Body of pancreas (tissue), 4 donors: ENCODE measurements at places on chromosomes 11 and 22. TPM values are rescaled to one million over a fixed set of nuclear protein-coding genes. Genes with fewer than 3 reads are reported as not detected.

DNA sequence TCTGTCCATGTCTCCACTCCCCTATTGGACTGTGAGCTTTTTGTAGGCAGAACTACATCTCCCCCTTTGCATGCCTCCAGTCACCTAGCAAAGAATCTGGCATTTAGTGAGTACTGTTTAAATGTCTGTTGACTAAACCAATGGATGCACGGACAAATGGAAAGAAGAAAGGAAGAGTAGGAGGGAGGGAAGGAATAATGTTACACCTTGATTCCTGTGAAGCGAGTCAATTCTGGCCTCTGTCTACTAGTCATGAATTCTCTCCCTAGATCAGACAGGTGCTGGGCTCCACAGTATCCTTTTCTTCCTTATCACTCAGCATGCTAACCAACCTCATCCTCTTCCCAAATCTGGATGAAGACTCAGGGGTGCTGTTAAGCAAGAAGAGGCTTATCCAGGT is 33.6 kb downstream of the GALNT18 start:
- DNase-seq: no peak
- no peak overlapping the region for H3K4me3 ChIP-seq
- no peaks in the 10 kb centered on the region for H3K27me3 ChIP-seq

DNA sequence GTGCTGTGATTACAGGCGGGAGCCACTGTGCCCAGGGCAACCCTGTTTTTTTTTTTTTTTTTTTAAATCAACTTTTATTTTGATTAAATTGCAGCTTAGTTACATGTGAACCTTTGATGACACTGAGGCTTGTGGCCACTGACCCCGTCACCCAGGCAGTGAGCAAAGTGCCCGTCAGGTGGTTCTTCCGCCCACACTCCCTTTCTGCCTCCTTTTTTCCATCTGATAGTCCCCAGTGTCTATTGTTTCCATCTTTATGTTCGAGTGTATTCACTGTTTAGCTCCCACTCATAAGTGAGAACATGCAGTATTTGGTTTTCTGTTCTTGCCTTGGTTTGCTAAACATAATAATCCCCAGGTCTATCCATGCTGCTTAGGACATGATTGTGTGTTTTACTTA is 110.9 kb upstream of the GRK3 start:
- H3K27me3 ChIP-seq: no peaks in the 10 kb centered on the region
- no peaks in the 10 kb centered on the region for H3K36me3 ChIP-seq
- no peak for DNase-seq
- H3K4me1 ChIP-seq: peaks cover 37% of the 10 kb centered on the region

DNA sequence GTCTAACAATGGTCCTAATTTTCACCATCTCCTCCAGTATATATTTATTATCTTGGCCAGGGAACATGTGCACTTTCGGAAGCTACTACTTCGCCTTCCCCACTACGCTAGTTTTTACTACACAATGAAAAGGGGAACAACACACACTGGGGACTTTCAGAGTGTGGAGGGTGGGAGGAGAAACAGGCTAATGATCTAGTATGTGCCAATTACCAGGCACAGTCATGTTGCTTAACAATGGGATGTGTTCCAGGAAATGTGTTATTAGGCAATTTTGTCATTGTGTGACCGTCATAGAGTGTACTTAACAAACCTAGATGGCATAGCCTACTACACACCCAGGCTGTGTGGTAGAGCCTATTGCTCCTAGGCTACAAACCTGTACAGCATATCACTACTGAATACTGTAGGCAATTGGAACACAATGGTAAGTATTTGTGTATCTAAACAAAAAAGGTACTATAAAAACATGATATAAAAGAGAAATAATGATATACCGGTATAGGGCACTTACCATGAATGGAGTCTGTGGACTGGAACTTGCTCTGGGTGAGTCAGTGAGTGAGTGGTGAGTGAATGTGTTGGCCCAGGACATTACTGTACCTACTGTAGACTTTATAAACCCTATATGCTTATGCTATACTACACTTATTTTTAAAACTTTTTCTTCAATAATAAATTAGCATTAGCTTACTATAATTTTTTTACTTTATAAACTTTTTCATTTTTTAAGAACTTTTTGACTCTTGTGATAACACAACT is 20.1 kb upstream of the CUL5 start:
- H3K4me3 ChIP-seq: no peak overlapping the region
- H3K4me1 ChIP-seq: no peaks in the 10 kb centered on the region
- DNase-seq: no peak
- H3K27ac ChIP-seq: no peak overlapping the region
- H3K36me3 ChIP-seq: no peaks in the 10 kb centered on the region

DNA sequence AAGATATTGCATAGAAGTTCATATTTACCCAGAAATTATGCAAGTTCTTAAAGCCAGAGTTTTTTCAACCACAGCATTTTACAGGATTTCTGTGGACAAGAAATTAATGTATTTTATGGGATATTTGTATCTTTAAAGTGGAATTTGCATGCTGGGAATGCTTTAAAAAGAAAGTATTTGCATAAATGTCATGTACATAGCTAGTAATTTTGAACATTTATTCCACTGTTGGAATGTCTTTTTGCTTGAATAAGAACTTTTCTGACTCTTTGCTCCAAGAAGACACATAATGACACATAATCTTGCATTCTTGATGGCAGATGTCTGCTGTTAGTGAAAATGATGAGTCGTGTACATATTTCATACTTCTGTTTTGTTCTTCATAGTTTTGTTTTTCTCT is 66.6 kb downstream of the ATXN10 start:
- no peak for DNase-seq
- H3K4me1 ChIP-seq: peaks cover 5% of the 10 kb centered on the region
- H3K36me3 ChIP-seq: peaks cover 5% of the 10 kb centered on the region
- H3K27me3 ChIP-seq: no peaks in the 10 kb centered on the region

DNA sequence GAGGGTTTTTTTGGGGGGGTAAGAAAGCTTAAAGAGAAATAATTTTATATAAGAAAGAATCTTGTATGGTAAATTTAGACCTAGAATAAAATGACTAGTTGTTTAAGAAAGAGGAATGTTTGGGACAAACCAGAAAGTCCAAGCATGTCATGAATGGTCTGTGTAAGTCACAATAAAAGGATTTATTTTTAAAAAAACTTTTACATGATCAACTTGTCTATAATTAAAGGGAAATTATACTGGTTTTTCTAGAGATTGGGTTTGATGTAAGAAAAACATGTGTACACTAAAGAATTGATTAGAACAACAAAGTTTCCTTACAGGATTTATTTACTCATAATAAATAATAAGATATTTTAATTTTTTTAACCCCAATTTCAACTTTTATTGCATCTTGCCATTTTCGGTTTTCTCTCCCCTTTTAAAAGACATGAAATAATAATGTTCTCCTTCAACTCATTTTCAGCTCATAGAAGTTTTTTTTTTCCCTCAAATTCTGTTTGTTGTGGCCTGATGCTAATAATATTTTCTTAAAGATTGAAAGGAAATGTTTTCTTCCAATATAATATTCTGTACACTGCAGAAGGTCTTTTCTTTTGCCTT is 35.4 kb upstream of the INCENP start:
- H3K4me3 ChIP-seq: no peak overlapping the region
- no peaks in the 10 kb centered on the region for H3K4me1 ChIP-seq
- H3K36me3 ChIP-seq: no peaks in the 10 kb centered on the region
- H3K27me3 ChIP-seq: no peaks in the 10 kb centered on the region

DNA sequence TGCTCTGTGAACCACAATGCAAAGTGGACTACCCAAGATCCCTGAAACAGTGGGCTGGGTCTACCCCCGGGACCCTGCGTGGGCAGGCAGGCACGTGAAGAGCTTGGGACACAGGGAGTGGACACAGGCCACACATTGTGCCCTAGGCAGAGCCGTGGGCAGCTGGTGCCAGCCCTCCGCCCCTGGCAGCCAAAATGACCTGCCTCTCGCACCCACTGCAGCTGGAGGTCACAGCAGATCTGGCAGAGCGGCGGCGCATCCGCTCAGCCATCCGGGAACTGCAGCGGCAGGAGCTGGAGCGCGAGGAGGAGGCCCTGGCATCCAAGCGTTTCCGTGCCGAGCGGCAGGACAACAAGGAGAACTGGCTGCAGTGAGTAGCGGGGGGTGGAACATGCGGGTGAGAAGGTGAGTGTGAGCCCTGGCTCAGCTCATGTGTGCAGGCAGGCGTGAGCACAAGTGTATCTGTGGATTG is 6.7 kb downstream of the SMTN start:
- peaks cover 19% of the 10 kb centered on the region for H3K36me3 ChIP-seq
- no peak overlapping the region for H3K4me3 ChIP-seq
- peaks cover 40% of the 10 kb centered on the region for H3K4me1 ChIP-seq
- no peak overlapping the region for H3K27ac ChIP-seq
- H3K27me3 ChIP-seq: no peaks in the 10 kb centered on the region

LARGE2 gene
- total RNA-seq: 12.2 TPM

OR4D11 gene
- total RNA-seq: not detected

NRIP3 gene
- total RNA-seq: 2.1 TPM

KDM4E gene
- total RNA-seq: not detected

LIMK2 gene
- 27.5 TPM for total RNA-seq
